Effector memory CD4-positive, alpha-beta T cell (primary cell): ENCODE measurements at places on chromosomes 2 and 18.

GRCh38 chr2:115427436-115427835, 985.0 kb downstream of the DPP10 start:
- no peaks in the 10 kb centered on the region for H3K36me3 ChIP-seq
- DNase-seq = no peak
- no peak overlapping the region for H3K4me3 ChIP-seq
- H3K4me1 ChIP-seq = no peaks in the 10 kb centered on the region
- no peaks in the 10 kb centered on the region for H3K27me3 ChIP-seq

GRCh38 chr2:53969285-53969967, 1.4 kb downstream of the PSME4 start:
- peaks cover 12% of the 10 kb centered on the region for H3K4me1 ChIP-seq
- H3K36me3 ChIP-seq = peaks cover 2% of the 10 kb centered on the region
- H3K4me3 ChIP-seq = peak overlapping the region; percentile 89
- no peak for DNase-seq
- H3K27ac ChIP-seq = peak overlapping the region; percentile 84
- H3K27me3 ChIP-seq = no peaks in the 10 kb centered on the region

GRCh38 chr2:120984452-120985173, 248.9 kb downstream of the GLI2 start:
- no peak overlapping the region for H3K4me3 ChIP-seq
- H3K4me1 ChIP-seq = no peaks in the 10 kb centered on the region
- no peaks in the 10 kb centered on the region for H3K27me3 ChIP-seq
- no peaks in the 10 kb centered on the region for H3K36me3 ChIP-seq
- no peak overlapping the region for H3K27ac ChIP-seq
- DNase-seq = no peak

DNA sequence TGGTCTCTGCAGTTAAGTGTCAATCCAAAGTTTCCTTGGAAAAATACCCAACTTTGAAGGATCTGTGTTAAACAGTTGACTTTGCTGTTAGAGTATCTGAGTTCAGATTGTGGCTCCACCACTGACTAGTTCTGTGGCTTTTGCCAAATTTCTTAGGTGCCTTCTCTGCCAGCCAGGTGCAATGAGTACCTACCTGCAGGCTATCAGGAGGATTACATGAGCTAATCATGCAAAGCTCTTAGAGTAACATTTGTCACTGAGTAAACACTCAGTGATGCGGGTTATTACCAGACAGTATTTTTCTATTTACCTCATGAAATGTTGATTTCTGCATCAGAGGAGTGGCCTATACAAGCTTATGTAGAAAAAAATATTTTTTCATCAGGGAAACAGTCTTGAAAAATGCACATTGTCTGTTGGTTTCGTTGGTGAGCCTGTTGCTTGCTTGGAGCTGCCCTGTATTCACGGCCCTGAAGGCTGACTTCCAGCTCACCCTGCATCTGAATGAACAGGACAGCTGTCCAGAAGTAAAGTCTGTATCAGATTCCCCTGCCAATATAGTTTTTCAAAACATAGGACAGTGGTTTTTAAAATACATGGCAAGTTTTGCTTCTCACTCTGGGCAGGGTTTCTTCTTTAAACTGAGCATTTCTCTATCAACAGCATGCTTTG, 235.1 kb downstream of the CDCA7 start:
- DNase-seq = no peak
- no peaks in the 10 kb centered on the region for H3K27me3 ChIP-seq
- no peaks in the 10 kb centered on the region for H3K36me3 ChIP-seq
- H3K27ac ChIP-seq = no peak overlapping the region

DNA sequence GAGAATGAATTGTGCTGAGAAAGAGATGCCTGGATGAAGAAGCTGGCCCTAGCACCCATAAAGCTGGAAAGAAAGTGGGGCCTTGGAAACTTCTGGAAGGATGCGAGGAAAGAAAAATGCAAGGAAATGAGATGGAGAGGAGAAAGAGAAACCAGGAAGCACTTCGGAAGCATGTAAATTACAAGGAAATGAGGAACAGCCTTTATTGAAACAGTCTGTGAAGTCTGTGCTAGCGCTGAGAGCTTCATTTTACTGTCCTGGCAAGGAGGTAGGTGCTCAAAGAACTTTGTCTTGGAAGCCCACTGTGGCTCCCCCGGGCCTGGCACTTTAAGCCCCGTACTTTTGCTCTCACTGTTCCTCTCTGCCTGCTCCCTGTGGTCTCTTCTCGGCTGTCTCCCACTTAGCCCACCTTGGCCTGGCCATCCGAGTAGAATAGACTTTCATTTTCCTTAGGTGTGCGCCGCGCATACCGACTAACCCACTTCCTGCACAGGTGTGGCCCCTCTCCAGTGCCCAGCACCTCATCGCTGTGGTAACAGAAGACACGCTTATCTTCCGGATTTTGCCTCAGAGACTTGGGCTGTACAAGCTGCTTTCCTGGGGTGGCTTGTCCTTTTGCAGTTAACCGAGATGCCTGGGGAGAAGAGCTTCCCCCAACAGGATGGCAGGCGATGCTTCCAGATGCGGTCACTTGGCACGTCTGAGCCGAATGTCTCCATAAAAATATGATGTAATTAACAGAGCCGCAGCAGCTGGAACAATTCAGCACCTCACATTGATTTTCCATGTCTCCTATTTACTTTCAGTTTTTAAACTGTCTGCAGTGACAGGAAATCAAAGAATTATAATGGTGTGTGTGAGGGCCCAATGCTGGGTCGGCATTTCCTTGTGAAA, 199.6 kb downstream of the HRH4 start:
- H3K27me3 ChIP-seq = no peaks in the 10 kb centered on the region
- peak overlapping the region; percentile 14 for H3K27ac ChIP-seq
- peaks cover 9% of the 10 kb centered on the region for H3K4me1 ChIP-seq
- DNase-seq = peak; percentile 6
- peak overlapping the region; percentile 47 for H3K4me3 ChIP-seq

GRCh38 chr2:169365029-169365480, 2.7 kb upstream of the LRP2 start:
- peaks cover 20% of the 10 kb centered on the region for H3K27me3 ChIP-seq
- H3K4me3 ChIP-seq = peak overlapping the region; percentile 72
- H3K4me1 ChIP-seq = peaks cover 18% of the 10 kb centered on the region
- no peak overlapping the region for H3K27ac ChIP-seq
